HepG2 (cell line): ENCODE measurements at places on chromosomes 4 and X. TPM values are rescaled to one million over a fixed set of nuclear protein-coding genes. Genes with fewer than 3 reads are reported as not detected.
A peak's percentile ranks its signal among the peaks of the same experiment; 100 is the strongest.

GRCh38 chrX:56802921-56803849, 74.1 kb downstream of the NBDY start:
- H3K4me3 ChIP-seq = peak overlapping the region; percentile 55; the same call in 1 of the 2 replicates
- peak; percentile 39 for DNase-seq
- H3K27ac ChIP-seq = no peak overlapping the region
- no peaks in the 10 kb centered on the region for H3K4me1 ChIP-seq
- H3K36me3 ChIP-seq = no peaks in the 10 kb centered on the region

DNA sequence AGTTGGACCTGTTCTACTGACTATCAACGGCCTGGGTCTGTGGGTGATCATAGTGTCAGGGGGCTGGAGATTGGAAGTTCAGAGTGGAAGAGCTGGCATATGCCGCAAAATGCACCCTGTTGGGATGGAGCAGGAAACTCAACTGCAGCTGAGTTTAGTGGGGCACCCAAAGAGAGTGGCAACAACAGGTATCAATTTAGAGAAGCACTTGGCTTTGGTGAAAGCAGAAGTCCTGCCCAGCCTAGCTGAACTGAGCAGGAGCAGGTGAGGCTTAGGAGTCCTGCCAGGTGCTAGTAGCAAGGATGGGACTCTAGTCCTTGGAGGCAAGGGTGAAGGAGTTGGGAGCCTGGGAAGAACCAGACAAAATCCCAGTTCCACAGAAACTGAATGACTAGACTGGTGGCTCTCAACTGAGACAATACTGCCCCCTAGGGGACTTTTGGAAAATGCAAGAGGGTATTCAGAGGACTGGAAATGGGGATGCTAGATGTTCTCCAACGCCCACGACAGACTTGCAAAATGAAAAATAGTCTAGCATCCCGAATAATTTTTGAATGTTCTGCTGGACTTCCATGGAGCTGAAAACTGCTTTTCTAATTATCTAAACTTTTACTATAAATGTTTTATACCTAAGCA, 49.4 kb downstream of the RTL9 start:
- H3K4me1 ChIP-seq = no peaks in the 10 kb centered on the region
- no peaks in the 10 kb centered on the region for H3K27me3 ChIP-seq
- H3K4me3 ChIP-seq = no peak overlapping the region
- H3K36me3 ChIP-seq = no peaks in the 10 kb centered on the region
- DNase-seq = peak; percentile 37

DNA sequence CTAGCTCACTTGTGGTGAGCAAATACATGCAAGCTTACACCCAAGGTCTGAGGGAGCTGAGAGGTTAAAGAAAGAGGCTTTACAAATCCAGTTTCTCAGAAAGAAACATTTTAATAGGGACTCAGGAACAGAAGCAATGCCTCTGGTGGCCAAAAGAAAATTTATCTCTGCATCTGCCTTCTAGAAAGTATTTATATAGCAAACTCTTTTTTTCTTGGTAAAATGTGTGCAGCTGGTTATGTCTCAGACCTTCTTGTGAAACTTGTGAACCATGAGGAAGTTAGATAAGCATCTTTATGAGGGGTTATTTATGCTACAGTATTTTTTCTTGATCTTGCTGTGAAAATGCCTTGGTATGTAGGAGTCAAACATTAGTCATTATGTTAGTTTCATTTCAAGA, 48.5 kb upstream of the CYSLTR1 start:
- H3K27me3 ChIP-seq = no peaks in the 10 kb centered on the region
- H3K36me3 ChIP-seq = no peaks in the 10 kb centered on the region
- DNase-seq = no peak
- H3K4me1 ChIP-seq = no peaks in the 10 kb centered on the region

DNA sequence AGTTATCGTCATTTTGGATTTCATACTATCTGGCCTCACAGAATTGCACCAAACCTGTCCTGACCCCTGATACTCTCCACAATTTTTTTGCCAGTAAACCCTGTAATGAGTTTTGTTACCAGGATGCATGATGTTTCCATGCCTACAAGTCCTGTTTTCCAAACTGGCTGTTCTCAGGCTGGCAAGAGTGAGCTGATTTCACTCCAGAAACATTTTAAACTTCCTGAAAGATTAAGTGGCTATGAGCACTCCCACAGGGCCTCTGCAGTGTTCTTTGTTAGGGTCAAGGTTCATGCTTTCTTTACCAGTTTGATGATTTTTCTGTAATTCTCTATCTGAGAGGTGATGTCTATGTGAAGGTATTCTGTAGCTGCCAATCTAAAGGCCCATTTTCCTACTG, 31.7 kb upstream of the PDLIM3 start:
- H3K27me3 ChIP-seq = no peaks in the 10 kb centered on the region
- peak; percentile 78 for DNase-seq
- no peak overlapping the region for H3K4me3 ChIP-seq
- no peaks in the 10 kb centered on the region for H3K36me3 ChIP-seq
- H3K4me1 ChIP-seq = peaks cover 42% of the 10 kb centered on the region
- peak overlapping the region; percentile 97 for H3K27ac ChIP-seq

GRCh38 chr4:177403746-177404145, 38.5 kb downstream of the AGA start:
- DNase-seq = no peak
- H3K27me3 ChIP-seq = no peaks in the 10 kb centered on the region
- H3K4me1 ChIP-seq = no peaks in the 10 kb centered on the region
- no peak overlapping the region for H3K27ac ChIP-seq
- no peak overlapping the region for H3K4me3 ChIP-seq

DNA sequence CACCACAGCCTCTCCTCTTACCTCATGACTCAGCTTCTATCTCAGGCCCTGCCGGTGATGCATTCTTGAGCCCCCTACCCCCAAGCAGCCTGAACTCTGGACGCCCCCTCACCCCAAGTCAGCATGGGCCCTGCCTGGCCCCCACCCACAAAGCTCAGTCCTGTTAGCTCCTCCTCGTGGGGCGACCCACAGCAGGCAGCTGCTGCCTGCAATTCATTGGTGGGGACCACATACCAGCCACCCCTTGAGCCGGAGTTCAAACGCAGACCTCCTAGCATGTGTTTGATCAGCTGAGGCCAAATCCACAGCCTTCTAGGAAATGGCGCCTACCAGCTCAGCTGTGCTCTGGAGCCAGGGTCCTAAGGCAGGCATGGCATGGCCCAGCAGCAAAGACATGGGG, 111.8 kb downstream of the EFNB1 start:
- H3K4me3 ChIP-seq = no peak overlapping the region
- H3K36me3 ChIP-seq = no peaks in the 10 kb centered on the region
- H3K4me1 ChIP-seq = peaks cover 16% of the 10 kb centered on the region
- no peak overlapping the region for H3K27ac ChIP-seq

DNA sequence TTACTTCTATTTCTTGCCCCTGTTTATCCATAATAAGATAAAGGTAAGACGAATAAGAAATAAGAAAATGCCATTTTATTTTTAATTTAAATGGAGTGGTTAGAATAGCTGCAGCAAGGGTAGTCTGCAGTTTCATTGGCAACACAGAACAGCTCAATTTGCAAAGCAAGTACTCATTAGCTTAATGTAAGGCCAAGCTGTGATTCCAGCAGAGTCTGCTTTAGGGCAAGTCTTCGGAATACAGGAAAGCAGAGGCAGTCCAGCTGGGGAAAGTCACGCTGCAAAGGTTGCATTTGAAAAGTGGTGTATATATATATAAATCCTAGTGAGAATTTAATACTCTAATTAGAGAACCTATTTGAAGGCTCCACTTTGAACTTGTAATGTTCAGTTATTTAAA, 59.0 kb downstream of the ANXA10 start:
- no peak overlapping the region for H3K4me3 ChIP-seq
- no peaks in the 10 kb centered on the region for H3K4me1 ChIP-seq
- no peak for DNase-seq
- no peaks in the 10 kb centered on the region for H3K27me3 ChIP-seq

GRCh38 chr4:18075823-18076433, 54.4 kb upstream of the LCORL start:
- no peak overlapping the region for H3K27ac ChIP-seq
- H3K27me3 ChIP-seq = no peaks in the 10 kb centered on the region
- H3K4me1 ChIP-seq = no peaks in the 10 kb centered on the region
- peak; percentile 56 for DNase-seq
- no peak overlapping the region; the same call in 1 of the 2 replicates for H3K4me3 ChIP-seq

GRCh38 chr4:132981611-132982010, 167.5 kb upstream of the PCDH10 start:
- H3K27ac ChIP-seq = no peak overlapping the region
- no peaks in the 10 kb centered on the region for H3K36me3 ChIP-seq
- no peak for DNase-seq
- H3K27me3 ChIP-seq = no peaks in the 10 kb centered on the region
- no peak overlapping the region for H3K4me3 ChIP-seq

- H3K27ac ChIP-seq = no peak overlapping the region
- no peak overlapping the region for H3K4me3 ChIP-seq
- DNase-seq = no peak
- H3K4me1 ChIP-seq = no peaks in the 10 kb centered on the region
Observed at GRCh38 chr4:107255596-107255995, 219.5 kb upstream of the DKK2 start.

DNA sequence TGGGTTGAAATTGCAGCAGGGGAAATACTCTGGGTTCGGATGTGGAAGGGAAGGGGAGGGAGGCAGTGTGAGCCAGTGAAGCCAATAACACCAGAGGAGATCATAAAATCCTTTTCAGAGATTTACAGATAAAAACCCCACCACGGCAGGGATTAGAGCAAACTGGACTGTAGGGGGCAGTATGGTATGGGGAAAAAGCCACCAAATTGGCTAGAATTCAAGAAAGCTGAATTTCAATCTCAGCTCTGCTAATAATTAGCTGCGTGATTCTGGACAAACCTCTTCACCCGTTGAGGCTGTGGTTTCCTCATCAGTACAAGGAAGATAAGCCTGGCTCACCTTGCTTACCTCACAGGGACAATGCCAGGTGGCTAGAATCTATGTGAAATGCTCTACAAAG, 108.1 kb downstream of the ATG4A start:
- DNase-seq = peak; percentile 2
- H3K36me3 ChIP-seq = no peaks in the 10 kb centered on the region
- no peak overlapping the region for H3K27ac ChIP-seq
- no peak overlapping the region for H3K4me3 ChIP-seq
- H3K27me3 ChIP-seq = no peaks in the 10 kb centered on the region

DNA sequence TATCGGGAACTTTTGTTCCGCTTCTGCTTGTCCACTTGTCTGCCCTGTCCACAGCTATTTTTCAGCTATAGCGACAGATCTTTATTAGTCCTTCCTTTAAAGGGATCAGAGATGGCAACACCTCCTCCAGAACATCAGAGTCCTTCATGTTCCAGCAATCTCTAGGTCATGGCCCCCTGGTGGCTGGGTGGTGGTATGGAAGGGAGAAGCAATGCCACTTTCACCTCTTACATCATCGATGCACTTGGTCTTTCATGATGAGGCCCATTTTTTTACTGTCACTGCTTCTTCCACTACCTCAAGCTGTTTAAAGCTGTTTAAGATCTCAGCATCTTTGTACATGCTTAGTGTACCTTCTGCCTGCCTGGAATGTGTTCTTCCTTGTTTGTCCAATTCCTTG, 106.7 kb downstream of the ARHGAP6 start:
- H3K4me1 ChIP-seq = no peaks in the 10 kb centered on the region
- H3K27me3 ChIP-seq = no peaks in the 10 kb centered on the region
- H3K27ac ChIP-seq = no peak overlapping the region
- no peaks in the 10 kb centered on the region for H3K36me3 ChIP-seq
- H3K4me3 ChIP-seq = no peak overlapping the region

DNA sequence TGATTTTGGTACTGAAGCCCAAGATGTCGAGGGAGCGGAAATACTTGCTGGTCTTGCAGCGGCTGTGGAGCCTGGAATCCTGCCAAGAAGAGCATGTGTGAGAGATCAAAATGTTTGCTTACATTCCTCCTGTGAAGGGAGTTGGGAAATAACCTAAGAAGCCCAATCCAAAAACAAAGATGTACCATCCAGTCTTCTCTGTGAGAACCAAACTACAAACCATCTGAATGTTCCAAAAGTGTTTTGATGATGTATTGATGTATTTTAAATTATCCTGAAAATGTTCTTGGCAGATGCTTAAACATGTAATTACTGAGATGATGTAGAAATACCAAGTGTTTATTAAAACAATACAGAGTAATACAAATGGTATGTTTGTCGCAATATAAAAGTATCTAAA, 10.1 kb upstream of the ADH1A start:
- peaks cover 7% of the 10 kb centered on the region; the same call in 1 of the 2 replicates for H3K4me1 ChIP-seq
- H3K4me3 ChIP-seq = no peak overlapping the region
- DNase-seq = peak; percentile 58
- no peaks in the 10 kb centered on the region for H3K36me3 ChIP-seq
- no peak overlapping the region for H3K27ac ChIP-seq

GRCh38 chrX:129145385-129145784, 377.9 kb downstream of the SMARCA1 start:
- DNase-seq = no peak
- peak overlapping the region; percentile 5; the same call in 1 of the 2 replicates for H3K4me3 ChIP-seq
- peak overlapping the region; percentile 99 for H3K27ac ChIP-seq
- no peaks in the 10 kb centered on the region for H3K36me3 ChIP-seq
- peaks cover 85% of the 10 kb centered on the region for H3K4me1 ChIP-seq

GRCh38 chr4:33302321-33302720, 2582.2 kb downstream of the PCDH7 start:
- H3K4me3 ChIP-seq = no peak overlapping the region
- H3K36me3 ChIP-seq = no peaks in the 10 kb centered on the region
- no peak overlapping the region for H3K27ac ChIP-seq

DNA sequence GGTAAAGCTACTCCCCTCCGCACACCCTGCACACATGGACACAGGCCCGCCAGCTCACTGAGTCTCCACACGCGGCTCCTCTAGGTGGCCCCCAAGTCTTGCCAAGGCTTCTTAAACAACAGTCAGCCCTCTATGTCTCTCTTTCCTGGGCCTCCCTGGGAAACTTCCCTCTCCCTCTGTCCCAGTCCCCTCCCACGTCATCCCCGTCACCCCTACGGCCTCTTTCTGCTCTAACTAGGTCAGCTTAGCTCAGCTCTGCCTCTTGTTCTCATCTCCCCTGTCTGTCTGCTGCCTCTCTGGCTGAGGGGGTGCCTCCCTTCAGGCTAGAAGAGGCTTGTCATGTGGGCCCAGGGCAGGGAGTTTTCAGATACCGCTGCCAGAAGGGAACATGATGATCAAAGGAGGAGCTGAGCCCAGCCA, 38.8 kb downstream of the SEPTIN6 start:
- no peaks in the 10 kb centered on the region for H3K4me1 ChIP-seq
- H3K27me3 ChIP-seq = no peaks in the 10 kb centered on the region
- no peak overlapping the region for H3K4me3 ChIP-seq
- H3K36me3 ChIP-seq = 0 out of 3 replicates have a peak, but pooled peaks cover 2% of the 10 kb centered on the region

GRCh38 chr4:106852426-106852825, 183.7 kb downstream of the DKK2 start:
- H3K27me3 ChIP-seq = no peaks in the 10 kb centered on the region
- H3K27ac ChIP-seq = no peak overlapping the region
- H3K4me3 ChIP-seq = no peak overlapping the region

Gene HELT
- total RNA-seq = not detected in 2 replicates

Gene PSAPL1
- 0.02 TPM in 1 of 2 replicates, not detected in the other for total RNA-seq

Gene MAGEA3
- not detected in 2 replicates for total RNA-seq

Gene HMX1
- total RNA-seq = not detected in 2 replicates

Gene PCDH7
- total RNA-seq = not detected in 2 replicates

Gene PPP2R2C
- total RNA-seq = 0.60 and 1.2 TPM in 2 replicates

Gene MTNR1A
- not detected in 2 replicates for total RNA-seq

Gene AR
- total RNA-seq = not detected in 2 replicates

Gene FRMPD4
- not detected in 2 replicates for total RNA-seq
